HCT116 (cell line): ENCODE measurements at places on chromosomes 5 and 9.

DNA sequence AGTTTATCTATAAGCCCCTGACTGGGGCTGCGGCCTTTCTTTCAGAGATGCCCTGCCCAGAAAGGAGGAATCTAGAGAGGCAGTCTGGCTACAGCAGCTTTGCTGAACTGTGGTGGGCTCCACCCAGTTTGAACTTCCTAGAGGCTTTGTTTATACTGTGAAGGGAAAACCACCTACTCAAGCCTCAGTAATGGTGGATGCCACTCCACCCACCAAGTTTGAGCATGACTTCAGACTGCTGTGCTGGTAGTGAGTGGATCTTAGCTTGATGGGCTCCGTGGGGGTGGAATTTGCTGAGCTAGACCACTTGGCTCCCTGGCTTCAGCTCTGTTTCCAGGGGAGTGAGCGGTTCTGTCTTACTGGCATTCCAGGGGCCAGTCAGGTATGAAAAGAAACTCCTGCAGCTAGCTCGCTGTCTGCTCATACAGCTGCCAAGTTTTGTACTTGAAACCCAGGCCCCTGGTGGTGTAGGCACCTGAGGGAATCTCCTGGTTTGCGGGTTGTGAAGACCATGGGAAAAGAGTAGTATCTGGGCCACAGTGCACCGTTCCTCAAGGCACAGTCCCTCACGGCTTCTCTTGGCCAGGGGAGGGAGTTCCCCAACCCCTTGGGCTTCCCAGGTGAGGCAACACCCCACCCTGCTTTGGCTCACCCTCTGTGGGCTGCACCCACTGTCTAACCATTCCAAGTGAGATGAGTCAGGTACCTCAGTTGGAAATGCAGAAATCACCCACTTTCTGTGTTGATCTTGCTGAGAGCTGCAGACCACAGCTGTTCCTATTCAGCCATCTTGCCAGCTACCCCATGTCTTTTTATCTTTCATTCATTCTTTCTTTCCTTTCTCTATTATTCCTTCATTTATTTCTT is 211.8 kb upstream of the C9orf72 start:
- no peak for DNase-seq

DNA sequence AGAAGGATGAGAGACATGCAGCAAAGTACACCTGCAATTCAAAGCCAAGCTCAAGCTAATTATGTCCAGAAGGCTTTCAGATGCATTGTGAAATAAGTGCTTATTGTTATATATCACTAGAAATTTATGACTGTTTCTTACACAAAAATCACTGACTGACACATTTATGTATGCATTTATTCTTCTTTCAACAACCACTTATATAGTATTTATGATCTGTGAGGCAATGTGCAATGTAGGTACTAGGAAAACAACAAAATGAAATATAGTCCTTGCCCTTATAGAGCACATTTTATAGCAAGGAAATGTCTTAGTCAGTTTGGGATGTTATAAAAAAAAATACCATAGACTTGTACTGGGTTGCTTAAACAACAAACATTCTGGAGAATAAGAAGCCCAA is 167.6 kb downstream of the YIPF5 start:
- no peak for DNase-seq

- DNase-seq, result no peak
Measured at GRCh38 chr5:6338135-6338534, 40.2 kb downstream of the MED10 start.

DNA sequence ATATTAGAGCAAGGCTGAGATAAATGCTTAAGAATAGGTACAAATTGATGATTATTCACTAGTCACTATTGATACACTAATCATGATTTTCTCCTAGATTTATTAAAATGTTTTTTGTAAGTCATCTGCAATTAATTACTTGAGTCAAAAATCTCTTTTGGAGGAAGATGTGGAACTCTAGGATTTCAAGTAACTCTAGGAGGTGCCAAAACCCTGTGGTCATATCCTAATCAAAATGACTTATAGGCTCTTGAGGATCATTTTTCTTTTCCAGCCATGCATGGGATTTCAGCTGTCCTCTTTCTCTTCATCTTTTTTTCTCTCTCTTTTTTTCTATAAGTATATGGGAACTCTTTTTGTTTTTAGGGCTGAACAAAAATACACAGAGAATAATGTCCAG is 141.8 kb upstream of the CD180 start:
- no peak for DNase-seq

- no peak for DNase-seq
Measured at GRCh38 chr5:129367883-129368282, 92.2 kb upstream of the ADAMTS19 start.

GRCh38 chr5:75843319-75843718 is 126.1 kb upstream of the POC5 start:
- no peak for DNase-seq

DNA sequence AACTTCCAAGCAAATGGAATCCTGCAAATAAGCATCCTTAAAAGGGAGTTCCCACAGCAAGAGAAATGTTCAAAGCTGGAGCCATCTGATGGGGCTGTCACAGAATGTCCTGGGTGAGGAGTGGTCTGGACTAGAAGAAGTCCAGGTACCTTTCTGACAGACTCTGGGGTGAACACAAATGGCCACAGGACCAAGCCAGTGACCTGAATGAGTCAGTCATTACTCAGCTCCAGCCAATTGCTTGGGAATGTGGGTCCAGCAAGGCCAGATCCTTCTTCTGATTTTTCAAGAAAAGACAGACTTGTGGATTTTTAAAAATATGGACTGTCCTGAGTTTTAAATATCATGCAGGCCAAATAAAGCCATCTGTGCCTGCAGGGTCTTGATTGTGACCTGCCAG is 30.1 kb downstream of the GALNT10 start:
- DNase-seq, result peak; percentile 51

DNA sequence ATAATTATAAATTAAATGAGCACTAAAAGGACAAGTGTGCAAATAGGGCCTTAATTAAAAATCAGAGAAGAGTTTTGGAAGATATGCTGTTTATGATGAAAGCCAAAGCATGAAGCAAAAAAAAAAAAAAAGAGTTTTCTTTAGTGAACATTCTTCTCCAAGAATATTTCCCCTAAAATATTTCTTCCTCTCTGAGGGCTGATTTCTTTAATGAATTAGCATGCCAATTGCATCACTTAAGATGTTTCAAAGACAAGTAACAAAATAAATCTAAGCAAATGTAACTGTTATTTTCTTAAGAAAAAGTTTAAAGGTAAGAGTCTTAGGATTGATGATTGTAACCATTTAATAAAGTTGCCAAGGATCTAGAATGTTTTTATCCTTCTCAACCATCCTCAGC is 81.6 kb upstream of the MPDZ start:
- no peak for DNase-seq

DNA sequence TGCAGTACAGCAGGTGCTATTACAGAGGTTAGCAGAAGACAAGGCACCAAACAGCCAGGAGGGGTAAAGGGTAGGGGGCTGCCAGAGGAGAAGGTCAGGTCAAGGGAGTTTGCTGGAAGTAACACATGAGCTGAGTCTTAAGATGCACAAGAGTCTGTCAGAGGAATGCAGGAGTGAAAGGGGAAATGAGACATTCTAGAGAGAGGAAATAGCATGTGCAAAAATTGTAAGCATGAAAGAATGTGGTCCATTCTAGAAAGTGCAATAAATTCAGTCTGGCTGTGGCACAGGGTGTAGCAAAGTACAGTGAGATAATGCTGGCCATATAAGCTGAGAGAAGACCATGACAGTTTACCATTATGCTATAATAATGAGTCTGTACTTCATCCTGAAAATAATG is 6.6 kb downstream of the GOLGA1 start:
- no peak for DNase-seq

- DNase-seq, result no peak
Measured at GRCh38 chr5:68960456-68960855, 133.4 kb upstream of the SLC30A5 start.

DNA sequence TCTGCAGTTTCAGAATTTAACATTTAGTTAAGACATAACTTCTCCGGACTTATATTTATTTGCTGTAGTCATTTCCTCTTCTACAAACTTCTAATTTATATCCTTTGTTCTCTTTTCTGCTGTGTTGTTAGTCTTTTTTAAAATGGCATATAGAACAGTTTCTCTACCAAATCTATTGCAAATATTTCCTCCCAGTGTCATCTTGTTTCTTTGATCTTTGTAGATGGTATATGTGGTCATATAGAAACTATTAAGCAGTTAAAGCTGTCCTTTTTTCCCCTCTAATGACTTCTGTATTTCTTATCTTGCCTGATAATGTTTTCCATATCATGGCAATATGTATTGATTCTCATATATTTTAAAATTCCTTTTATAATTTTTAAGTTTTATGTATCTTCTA is 264.5 kb downstream of the MCTP1 start:
- DNase-seq, result no peak

- DNase-seq, result no peak
Measured at GRCh38 chr9:6226696-6227095, 11.1 kb downstream of the IL33 start.

DNA sequence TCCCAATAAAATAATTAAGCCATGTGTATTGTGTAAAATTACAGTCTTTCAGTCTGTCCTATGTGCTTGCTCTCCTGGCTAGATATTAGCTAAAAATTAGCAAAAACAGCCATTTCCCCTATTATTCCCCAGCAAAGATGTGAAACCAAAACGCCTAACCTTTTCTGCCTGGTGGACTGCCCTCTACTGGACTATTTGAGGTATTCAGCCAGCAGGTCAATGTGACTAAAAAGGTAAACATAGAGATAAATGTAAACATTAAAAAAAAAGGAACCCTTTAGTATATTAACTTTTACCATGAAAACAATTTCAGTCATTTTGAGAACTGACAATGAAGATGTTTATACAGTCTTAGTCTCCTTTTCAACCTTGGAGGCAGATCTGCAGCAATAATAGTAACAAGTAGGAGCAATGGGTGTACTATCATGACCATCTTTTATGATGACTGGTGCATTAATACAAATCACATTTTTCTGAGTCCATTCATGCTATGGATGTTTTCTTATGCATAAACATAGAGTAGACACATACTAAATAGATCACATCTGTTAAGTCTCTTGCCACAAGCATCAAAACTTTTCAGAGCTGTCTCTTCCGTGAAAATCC is 10.1 kb downstream of the ATG12 start:
- DNase-seq, result no peak

- DNase-seq, result no peak
Measured at GRCh38 chr9:76626141-76626540, 138.1 kb upstream of the PCA3 start.

DNA sequence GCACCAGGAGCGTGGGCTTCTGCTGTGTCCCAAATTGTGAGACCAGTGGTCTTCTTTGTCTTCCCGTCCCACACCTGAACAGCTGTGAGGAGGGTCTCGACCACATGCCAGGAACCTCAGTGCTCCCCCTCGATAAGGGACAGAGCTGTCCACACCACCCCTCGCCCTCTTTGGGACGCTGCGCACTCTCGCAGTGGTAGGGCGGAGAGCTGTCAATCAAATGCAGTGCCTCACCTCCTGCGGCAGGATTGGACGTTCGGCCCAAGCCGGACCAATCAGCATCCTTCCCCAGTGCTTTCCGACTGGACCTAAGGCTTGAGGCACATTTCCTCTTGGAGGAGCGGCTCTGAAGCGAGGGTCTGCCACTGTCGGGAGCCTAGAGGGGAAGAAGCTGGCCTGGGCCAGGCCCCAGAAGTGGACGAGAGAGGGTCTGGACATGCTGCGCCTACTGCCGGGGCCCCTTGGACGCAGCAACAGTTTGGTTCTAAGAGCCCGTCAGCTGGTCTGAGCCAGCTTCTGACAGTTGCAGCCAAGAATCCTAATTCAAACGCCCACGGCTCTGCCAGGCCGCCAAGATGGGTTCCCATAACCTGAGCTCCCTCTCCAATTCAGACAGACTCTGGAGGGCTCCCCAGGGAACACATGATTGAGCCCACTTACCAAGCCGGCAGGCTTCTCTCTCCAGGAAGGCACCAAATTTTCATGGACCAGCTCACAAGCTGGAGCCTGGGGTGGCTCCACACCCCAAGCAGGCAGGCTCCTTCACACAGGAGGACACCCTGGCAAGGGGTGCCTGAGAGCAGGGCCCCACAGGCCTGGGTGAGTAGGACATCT is 28.1 kb upstream of the ADAMTS2 start:
- DNase-seq, result no peak

DNA sequence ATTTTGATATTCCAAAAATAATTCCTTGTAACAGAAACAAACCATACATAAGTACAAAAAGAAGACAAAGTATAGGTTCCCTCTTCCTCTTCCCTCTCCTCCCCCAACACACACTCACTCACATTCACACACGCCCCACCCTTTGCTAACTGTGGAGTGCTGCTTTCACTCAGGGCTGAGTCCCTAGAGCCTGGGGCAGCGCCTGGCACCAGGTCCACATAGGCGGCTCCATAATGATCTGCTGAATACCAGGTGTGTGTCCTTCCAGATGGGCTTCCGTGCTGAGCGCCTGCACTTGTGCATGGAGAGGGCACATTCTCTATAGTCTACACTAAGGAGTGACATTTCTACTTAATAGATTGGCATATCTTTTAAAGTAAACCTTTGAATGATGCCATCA is 3.7 kb downstream of the SEMA4D start:
- no peak for DNase-seq

DNA sequence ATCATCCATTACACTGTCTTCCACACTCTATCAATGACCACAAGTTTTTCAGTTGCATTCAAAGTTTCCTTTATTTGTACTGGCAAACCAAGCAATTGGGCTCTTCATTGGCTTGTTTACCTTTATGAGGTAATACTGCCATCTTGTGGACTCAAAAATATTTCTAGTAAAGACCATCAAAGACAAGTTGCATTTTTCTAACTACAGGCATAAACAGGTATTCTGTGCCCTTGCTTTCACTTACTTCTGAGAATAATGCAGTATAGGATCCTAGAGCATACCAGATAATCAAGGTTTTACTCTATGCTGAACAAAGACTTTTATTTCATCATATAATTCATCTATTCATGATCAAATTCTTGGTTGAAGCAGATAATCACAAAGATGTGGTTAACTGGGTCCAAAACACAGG is 173.7 kb upstream of the POU5F2 start:
- peak; percentile 54 for DNase-seq

- no peak for DNase-seq
Measured at GRCh38 chr9:87875831-87876545, 6.7 kb upstream of the SPATA31E1 start.

- DNase-seq, result peak; percentile 26
Measured at GRCh38 chr5:84274585-84275468, 109.9 kb downstream of the EDIL3 start.

DNA sequence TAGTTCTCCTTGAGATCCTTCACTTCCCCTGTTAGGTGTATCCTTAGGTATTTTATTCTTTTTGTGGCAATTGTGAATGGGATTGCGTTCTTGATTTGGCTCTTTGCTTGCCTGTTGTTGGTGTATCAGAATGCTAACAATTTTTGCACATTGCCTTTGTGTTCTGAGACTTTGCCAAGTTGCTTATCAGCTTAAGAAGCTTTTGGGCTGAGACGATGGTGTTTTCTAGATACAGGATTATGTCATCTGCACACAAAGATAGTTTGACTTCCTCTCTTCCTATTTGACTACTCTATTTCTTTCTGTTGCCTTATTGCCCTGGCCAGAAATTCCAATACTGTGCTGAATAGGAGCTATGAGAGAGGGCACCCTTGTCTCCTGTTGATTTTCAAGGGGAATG is 609.4 kb upstream of the COX7C start:
- DNase-seq, result no peak

- DNase-seq, result no peak
Measured at GRCh38 chr5:33843579-33843978, 48.2 kb downstream of the ADAMTS12 start.
